WTC11 (cell line): ENCODE measurements at places on chromosomes 2 and 18. TPM values are rescaled to one million over a fixed set of nuclear protein-coding genes. Genes with fewer than 3 reads are reported as not detected.

GRCh38 chr2:172790404-172790803 lies 54.8 kb downstream of the RAPGEF4 start:
- no peaks in the 10 kb centered on the region for H3K4me1 ChIP-seq
- H3K36me3 ChIP-seq: no peaks in the 10 kb centered on the region
- H3K27me3 ChIP-seq: no peaks in the 10 kb centered on the region
- no peak overlapping the region for H3K27ac ChIP-seq
- H3K4me3 ChIP-seq: no peak overlapping the region
- no peak for DNase-seq

DNA sequence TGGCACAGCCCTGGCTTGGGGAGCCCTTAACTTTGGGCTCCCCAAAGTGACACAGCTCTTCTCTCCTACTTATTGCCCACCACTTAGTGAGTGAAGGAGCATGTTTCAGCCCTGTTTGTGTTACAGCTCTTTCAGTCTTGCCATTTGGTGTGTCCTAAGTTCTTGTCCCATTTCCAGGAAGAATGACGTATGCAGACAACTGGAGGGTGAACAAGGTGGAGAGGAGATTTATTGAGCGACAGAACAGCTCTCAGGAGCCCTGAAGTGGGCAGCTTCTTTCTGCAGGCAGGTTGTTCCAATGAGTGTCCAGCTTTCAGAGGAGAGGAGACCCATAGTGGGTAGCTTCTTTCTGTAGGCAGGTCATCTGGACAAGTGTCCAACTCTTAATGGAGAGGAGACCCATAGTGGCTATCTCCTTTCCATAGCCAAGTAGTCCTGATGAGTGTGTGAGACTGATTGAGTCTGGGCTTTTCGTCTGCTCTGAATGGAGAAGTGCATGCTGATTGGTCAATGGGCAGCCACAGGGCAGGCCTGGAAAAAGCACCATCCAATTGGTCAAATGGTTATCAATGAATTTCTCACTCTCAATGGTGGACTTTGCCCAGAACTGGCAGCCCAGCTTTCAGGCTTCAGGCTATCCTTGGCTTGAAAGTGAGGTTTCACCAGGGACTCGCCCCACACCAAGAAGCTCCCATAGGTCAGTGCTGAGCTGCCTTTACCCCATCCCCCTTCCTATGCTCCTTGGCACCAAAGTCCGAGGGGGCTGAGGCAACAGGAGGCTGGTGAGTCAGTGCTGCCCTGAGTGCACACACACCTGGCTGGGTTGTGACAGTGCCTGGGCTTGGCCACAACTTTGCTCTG lies 688.2 kb downstream of the NYAP2 start:
- no peak for DNase-seq
- H3K27ac ChIP-seq: no peak overlapping the region
- H3K27me3 ChIP-seq: no peaks in the 10 kb centered on the region; the same call in 1 of the 2 replicates
- H3K4me3 ChIP-seq: no peak overlapping the region

- H3K36me3 ChIP-seq: peaks cover 76% of the 10 kb centered on the region
- DNase-seq: no peak
- H3K27ac ChIP-seq: no peak overlapping the region
- H3K4me3 ChIP-seq: no peak overlapping the region
Observed at GRCh38 chr2:96359866-96360265, 24.3 kb downstream of the NCAPH start.

DNA sequence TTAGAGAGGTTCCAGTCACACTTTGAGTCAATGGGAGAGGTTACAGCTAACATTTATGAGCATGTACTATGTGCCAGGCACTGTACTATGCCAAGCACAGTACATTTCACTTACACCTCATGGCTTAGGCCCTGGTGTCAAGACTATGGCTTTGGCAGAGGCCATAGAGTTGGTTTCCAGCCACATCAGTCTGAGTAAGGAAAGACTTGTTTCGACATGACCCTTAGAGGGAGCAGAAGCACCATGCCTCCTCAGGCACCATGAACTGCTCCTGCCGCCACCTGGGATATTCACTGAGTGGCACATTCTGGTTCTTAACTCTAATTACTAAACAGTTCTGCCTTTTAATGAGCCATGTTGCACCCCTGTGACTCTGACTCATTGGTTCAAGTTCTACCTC lies 12.7 kb downstream of the DGUOK start:
- DNase-seq: no peak
- peaks cover 4% of the 10 kb centered on the region; the same call in 1 of the 2 replicates for H3K4me1 ChIP-seq
- H3K27ac ChIP-seq: peak overlapping the region; percentile 47; the same call in 1 of the 2 replicates
- no peak overlapping the region for H3K4me3 ChIP-seq
- H3K36me3 ChIP-seq: peaks cover 13% of the 10 kb centered on the region

The IL1A gene
- total RNA-seq: 0.34 to 0.55 TPM (median 0.42 TPM) in 3 replicates

The SLC9A2 gene
- total RNA-seq: 0.07 to 0.16 TPM (median 0.11 TPM) in 3 replicates

The EVX2 gene
- 0.05 TPM in 1 of 3 replicates, not detected in the others for total RNA-seq
